ENCODE measurements at places on chromosomes 2 and 18. TPM values are rescaled to one million over a fixed set of nuclear protein-coding genes. Genes with fewer than 3 reads are reported as not detected.

FOXI3 gene
- total RNA-seq: not detected

NGEF gene
- 35.4 TPM for total RNA-seq

RPRM gene
- not detected for total RNA-seq

DLX2 gene
- total RNA-seq: 0.72 TPM

- no peak for DNase-seq
Measured at GRCh38 chr2:39821871-39822270, 42.8 kb upstream of the THUMPD2 start.

DNA sequence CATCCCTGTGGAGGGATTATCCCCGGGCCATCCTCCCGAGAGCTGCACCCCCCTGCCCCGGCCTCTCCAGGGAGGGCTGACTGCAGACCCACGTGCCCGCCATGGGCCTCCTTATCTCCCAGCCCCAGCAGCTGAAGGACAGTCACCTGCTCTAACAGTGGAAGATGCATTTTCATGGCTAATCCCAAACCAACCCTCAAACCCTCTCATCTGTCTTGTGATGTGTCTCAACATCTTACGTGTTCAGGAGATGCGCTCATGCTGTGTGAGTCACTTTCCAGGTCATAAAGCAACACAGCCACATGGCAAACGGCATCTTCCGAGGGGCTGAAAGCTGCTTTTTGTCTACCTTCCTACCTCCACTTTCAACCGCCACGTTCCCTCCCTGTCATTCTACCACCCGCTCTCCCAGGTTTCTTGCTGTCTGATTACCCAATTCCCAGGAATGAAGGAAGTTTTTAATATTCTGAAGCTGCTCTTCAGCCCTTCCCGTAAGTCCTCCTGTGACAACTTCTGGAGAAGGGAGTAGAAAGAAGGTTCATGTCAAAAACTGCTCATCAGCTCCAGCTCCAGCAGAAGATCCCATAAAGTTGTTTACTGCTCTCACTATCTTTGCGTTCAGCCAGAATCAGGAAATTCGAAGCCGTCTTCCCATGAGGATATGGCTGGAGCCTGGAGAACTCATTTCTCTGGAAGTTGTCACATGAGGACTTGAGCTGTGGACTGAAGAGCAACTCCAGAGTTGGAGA lies 54.5 kb downstream of the MBP start:
- DNase-seq: peak; percentile 52

DNA sequence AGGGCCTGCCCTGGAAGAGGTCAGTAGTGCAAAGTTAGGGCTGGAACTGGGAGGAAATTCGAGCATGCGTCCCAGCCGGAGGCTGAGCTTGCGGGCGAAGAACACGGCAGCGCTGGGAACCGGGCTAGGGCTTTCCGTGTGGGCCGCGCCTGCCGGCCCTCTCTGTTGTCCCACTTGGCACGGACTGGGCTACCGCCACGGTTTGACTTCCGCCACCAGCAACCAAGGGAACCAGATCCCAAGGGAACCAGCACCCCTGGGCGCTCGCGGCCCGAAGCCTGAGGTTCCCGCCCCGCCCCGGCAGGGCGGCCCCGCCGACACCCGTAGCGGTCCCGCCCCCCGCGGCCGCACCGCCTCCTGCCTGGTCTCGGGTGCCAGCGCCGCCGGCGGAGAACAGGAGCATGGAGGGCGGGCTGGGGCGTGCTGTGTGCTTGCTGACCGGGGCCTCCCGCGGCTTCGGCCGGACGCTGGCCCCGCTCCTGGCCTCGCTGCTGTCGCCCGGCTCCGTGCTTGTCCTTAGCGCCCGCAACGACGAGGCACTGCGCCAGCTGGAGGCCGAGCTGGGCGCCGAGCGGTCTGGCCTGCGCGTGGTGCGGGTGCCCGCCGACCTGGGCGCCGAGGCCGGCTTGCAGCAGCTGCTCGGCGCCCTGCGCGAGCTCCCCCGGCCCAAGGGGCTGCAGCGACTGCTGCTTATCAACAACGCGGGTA lies at the start of gene SPR:
TSS of gene SPR (plus strand) at position 377 of the 708 bp plus-strand sequence. CDS start at position 402, 25 bp downstream.
- peak; percentile 76 for DNase-seq

GRCh38 chr2:74066491-74067203 lies 81.1 kb downstream of the BOLA3 start:
- DNase-seq: no peak

DNA sequence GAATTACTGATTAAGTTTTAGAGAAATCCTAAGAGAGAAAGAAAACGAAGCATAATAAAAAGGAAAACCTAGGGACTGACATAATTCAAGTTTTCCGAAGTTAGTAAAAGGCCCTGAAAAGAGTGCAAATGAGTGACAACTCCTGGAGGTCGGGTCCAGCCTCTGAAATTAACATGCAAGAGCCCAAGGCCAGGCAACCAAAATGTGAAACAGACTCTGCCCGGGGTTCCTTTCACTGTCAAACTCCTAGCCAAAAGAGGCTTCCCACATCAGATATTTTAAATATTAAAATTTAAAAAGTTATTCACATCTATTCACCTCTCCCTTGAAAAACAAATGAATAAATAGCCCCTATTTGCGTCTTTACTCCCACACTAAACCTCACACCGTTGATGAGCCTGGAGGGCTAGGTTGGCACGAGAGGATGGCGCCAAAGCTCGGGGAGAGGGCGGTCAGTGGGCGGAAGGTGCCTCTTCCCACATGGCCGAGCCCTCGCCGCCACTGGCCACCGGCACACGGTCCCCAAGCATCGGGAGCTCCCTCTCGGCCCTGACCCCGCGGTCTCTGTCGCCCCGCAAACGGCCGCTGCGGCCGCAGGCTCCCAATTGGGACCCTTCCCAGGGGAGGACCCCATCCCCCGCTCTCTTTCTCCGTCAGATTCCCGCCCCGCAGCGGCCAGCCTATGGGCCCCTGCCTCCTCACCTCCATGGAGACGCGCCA lies 630 bp downstream of the PPM1G start:
- DNase-seq: peak; percentile 25

DNA sequence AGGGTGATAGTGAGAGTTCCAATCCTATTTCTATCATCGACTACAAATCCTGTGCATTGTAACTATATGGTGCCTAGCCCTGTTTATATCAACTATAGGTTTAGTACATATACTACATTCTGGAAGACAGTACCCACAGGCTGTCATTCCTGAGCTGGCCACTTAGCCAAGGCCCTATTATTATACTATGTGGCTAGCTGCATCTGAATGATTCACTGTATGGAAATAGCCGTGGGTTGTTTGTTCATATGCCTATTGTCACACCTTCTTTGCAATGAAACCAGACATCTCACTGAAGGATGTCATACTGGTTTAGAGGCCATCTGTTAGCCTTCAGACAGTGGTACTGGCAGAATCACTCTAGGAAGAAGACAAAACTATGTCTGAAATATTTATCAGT lies 62.3 kb upstream of the FSIP2 start:
- peak; percentile 42 for DNase-seq

DNA sequence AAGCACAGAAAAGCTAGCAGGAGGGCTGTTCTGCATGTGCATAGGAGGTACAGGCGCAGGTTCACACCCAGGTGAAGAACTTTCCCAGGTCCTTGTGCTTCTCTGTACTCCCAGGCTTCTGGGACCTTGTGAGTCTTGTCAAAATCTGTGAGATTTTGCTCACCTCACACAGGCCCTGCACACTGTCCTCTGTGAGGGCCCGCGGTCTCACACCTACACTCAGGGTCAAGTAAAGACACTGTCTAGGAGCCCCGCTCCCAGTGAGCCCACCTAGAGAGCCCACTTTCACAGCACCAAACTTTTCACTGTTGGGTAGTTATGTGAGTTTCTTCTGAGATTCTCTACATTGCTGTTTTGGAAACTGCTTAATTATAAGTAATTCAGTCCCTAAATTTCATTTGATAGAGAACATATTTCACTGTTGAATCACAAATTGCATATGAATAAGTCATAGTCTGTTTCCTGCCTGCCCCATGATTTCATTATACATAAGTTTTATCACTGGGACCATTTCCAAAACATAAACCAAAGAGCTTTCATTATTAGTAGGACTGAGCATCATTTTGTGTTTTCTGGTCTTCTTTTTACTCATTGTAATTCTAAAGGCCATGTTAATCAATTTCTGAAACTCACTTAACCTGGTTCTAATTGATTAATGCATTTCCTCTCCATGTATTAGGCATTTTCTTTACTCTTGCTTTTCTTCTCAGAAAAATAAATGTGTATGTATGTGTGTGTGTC lies 234.2 kb upstream of the SPOPL start:
- DNase-seq: peak; percentile 63

- DNase-seq: no peak
Measured at GRCh38 chr2:49259926-49260325, 105.6 kb upstream of the FSHR start.

DNA sequence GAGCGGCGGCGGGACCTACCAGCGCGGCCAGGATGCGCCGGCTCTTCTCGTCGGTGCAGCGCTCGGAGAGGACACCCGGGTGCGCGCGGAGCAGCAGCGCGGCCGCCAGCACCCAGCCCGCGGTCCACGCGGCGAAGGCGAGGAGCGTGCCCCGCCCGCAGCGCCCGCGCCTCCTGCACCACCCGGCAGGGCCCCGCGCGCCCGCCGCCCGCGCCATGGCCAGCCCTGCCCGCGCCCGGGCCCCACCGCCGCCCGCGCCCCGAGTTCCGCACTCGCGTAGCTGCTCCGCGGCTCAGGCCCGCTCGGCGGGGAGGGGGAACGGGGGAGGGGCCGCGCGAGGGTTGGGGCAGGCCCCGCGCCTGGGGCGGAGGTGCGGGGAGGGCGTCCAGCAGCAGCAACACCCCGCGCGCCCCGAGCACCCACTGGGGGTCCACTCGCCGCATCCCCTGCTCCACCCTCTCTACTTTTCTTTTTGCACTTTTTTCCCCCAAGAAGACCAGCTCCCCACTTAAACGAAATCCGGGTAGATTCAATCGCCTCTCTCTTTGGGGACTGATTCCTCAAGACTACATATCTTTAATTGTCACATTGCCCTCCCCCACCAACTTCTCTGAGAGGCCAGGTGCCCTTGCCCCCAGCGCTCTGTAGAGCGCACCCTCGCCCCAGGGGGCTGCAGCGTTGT lies at the start of gene DIPK1C:
TSS of gene DIPK1C (minus strand) at position 266 of the 682 bp plus-strand sequence. CDS start at position 217, 49 bp downstream.
- DNase-seq: no peak

GRCh38 chr18:13465476-13465875 lies 246.9 kb downstream of the LDLRAD4 start:
- no peak for DNase-seq

GRCh38 chr2:159286709-159287441 lies 372 bp upstream of the WDSUB1 start:
- DNase-seq: peak; percentile 94

GRCh38 chr18:181711-182110 lies 23.4 kb downstream of the USP14 start:
- DNase-seq: no peak

GRCh38 chr2:11997142-11997541 lies 250.7 kb downstream of the LPIN1 start:
- DNase-seq: no peak

DNA sequence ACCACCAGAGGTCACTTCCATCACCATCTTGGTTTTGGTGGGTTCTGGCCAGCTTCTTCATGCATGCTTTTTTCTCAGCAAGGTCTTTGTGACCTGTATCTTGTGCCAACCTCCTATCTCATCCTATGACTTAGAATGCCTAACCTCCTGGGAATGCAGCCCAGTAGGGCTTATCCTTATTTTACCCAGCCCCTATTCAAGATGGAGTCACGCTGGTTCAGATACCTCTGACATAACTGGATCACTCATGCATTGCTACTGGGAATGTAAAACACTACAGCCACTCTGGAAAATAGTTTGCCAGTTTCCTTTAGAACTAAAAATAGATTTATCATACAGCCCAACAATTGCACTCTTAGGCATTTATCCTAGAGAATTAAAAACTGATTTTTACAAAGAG lies 219.2 kb downstream of the IRS1 start:
- DNase-seq: peak; percentile 20
